ENCODE measurements at places on chromosomes 3 and 15.

DNA sequence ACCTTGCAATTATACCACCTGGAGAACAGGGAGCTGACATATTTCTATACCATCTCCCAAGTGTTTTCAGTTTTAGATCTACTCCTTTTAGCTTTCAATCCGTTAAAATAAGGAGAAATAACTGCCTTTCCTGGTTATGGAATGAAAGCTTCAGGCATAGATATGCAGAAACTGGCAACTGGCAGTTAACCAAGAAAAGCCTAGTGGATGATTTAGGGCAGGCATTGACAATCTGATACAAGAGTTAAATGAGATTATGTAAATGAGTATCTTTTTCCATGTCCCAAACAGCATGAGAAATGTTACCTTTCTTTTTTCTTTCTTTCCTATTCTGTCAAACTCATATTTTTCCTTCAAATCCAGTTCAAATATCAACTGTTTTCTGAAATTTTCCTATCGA, 689.1 kb upstream of the DPPA4 start:
- DNase-seq, result no peak

DNA sequence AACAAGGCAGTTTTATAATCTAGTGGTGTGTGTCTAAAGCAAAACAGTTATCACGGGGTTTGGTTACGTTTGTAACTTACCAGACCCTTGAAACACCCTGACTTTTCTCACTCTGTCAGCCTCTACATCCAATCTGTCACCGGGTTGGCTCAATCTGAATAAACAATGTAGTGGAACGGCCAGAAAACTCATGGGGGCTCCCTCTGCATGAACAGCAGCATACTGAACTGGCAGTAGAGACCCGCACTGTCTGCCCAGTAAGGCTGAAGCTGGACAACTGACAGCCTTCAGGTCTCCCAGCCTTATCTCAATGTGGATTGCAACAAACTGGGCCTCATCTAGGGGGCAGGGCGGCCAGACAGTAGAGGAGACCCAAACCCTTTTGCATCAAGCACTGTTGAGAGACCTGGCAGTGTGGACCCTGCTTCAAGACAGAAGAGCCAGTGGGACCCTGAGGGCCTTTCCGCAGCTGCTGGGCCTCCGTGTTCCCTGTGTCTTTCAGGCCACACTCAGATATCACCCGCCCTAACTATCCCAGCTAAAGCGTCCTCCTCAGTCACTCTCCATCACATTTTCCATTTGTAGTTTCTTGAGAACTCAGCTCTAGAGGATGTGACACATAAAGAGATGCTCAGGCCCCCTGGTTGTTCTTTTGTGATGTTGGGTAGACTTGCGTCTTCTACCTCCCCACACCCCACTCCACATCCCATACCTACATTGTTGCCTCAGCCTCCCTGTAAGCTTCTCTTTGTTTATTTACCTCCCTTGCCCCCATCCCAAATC, 181.2 kb upstream of the NR2E3 start:
- peak; percentile 40 for DNase-seq

GRCh38 chr3:28334552-28334951, 14.0 kb upstream of the ZCWPW2 start:
- DNase-seq, result no peak

DNA sequence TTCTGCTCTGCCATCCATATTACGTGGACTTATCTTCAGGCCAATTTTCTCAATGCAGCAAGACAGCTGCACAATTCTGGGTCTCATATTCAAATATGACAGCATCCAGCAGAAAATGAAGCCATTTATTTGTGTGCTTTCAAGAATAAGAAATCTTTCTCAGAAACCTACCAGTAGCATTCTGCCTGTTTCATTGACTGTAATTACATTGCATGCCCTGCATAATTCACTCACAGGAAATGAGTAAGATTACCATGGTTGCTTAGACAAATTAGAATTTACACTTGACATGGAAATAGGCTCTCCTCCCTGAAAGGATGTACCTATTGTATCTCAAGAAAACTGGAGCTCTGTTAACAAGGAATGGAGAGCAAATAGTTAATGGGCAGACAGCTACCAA, 346.6 kb upstream of the DCBLD2 start:
- DNase-seq, result no peak

- no peak for DNase-seq
Measured at GRCh38 chr15:41804916-41805666, 22.8 kb upstream of the JMJD7 start.

DNA sequence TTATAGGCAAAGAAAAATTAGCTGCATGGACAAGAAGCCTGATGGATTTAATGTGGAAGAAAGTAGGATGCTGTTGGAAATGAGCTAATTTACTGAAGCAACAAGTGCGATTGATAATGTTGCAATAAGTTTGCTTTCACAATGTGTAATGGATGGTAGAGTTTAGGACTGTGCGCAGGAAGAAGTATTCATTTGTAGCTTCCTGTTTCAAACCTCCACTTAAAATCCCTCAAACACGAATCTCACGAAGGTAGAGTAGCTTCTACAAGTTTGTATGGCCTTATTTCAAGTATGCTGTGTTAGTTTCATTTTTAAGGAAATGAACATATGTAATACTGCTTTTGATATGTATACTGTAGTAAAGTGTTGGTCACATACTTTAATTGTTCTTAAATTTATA, 42.3 kb downstream of the KCNH8 start:
- no peak for DNase-seq

DNA sequence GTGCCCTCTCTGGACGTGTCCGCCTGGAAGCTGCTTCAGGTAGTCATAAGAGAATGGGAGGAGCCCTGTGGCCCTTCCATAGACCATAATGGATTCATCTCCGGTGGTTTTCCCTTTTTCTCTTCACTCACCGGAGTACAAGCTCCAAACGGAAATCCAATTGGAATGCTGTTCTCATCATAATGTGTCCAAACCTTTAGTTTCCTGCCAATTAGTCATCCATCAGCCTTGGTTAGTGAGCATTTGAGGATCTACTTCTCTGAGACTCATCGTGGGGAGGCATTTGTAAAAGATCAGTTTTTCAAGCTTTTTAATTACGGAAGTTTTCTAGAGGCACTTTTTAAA, 34.9 kb downstream of the ABHD2 start:
- no peak for DNase-seq

GRCh38 chr3:182464513-182465145, 328.7 kb upstream of the ATP11B start:
- DNase-seq, result no peak

GRCh38 chr3:152396867-152397266, 128.1 kb downstream of the MBNL1 start:
- no peak for DNase-seq

DNA sequence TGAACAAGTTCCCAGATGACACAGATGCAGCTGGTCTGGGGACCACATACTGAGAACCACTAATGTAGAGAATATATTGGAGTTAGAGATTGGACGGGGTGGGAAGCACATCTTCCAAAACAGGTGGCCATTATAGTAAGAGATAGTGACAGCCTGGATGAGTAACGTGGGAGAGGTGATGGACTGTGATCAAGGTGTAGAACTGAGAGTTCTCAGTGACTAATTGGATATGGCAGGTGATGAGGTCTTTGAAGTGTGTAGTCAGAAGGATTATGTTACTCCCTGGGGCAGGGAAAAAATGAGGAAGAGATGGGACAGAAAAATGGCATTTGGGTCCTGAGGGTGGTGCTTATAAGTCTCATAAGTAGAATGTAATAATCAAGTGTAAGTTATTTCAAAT, 66.6 kb downstream of the KCNMB2 start:
- no peak for DNase-seq

DNA sequence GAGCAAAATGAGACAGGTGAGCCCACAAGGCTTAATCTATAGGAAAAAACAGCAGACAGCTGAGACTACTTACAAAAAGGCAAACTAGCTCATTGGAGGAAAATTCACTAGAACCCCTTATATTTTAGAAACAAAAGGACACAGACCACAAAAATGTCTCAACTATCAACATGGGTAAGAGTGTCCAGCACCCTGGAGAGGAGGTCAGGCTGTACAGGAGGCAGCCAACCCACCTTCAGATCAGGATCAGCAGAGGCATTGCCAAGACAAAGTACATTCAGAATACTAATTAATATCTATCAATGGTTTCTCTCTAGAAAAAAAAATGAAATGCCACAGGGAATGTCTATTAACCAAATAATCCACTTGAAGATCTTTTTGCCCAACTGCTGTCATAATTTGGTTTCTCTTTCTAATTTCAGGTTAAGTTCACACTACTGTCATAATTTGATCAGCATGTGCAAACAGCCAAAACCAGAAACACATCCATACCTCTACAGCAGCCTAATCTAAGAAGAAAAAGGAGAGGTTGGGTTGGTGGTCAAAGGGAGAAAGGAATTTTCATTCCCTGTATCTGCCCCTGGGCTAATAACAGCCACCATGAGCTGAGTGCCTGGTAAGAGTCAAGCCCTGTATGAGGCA, 26.0 kb upstream of the THBS1 start:
- DNase-seq, result no peak

GRCh38 chr15:62940755-62941361, 101.7 kb upstream of the TPM1 start:
- DNase-seq, result peak; percentile 44

GRCh38 chr3:148150141-148150540, 547.6 kb upstream of the AGTR1 start:
- DNase-seq, result no peak

DNA sequence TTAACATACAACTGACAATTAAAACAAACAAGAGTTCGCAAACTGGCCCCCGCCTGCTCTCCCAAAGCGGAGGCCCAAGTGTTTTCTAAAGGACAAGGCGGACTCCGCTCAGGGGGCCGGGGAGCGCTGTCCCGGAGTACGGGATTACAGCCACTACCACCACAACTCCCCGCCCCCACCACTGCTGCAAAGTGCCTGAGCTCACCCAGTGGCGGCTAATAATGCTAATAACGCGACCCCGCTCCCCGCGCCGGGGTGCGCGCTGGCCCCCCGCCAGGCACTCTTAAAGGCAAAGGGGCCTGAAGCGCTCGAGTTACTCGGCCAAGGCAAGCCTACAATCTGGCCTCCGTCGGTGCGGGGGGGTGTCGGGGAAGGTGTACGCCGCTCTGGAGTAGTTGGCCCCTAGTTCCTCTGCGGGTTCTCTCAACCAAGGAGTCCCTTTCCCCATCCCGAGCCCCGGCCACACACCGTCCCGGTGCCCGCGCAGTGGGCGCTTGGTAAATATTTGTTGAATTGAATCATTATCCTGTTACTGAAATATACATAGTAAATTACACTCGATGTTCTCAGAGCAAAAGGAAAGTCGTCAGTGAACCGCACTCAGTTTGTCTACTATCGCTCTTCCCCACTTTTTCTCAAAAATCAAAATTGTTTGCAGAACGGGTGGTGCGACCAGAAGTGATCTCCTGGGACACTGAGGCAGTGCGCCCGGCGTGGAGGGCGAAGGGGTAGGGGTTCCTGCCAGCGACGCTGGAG, 827 bp downstream of the WNT5A start:
- peak; percentile 76 for DNase-seq

- no peak for DNase-seq
Measured at GRCh38 chr3:113222451-113223086, 11.2 kb downstream of the BOC start.

DNA sequence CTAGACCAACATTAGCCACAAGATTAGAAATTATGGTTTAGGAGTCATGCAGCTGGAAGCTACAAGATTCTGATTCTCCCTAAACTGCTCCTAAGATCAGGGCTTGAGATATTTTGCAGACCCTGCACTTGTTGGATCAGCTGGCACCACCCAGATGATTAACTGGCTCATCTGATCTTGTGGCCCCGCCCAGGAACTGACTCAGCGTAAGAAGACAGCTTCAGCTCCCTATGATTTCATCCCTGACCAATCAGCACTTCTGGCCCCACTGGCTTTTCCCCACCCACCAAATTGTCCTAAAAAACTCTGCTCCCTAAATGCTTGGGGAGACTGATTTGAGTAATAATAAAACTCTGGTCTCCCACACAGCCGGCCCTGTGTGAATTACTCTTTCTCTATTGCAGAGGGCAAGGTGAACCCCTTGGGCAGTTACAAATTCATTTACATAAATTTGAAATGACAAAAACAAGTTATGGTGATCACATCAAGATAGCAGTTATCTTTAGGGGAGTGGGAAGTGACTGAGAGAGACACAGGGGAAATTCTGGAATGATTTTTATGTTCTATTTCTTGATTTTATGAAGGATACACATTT, 76.5 kb downstream of the CD200R1L start:
- peak; percentile 37 for DNase-seq

DNA sequence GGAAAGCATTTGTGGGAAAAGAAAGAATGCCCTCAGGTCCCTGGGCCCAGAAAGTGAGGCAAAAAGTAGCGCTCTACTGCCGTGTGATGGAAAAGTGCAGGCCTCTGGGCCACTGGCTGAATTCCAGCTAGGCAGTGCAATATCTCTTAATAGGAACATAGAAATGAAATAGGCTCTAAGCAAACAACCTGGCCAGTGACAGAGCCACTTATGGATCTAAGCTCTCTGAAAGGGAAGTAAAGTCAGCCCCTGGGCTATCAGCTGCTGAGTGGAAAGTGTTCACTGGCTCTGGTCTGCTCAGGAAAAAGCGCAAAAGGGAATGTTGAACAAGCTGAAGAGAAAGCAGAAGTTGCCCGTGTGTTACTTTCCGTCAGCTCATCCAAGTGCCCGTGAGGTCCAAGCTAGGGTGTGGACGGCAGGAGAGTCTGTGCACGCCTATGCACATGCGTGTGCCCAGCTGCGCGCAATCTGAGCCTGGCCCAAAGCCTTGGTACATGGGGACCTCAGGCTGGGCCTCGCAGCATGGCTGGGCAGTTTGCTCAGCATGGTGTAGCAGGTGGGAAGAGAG, 74.0 kb upstream of the RAD18 start:
- DNase-seq, result no peak

GRCh38 chr3:148373961-148374360, 323.7 kb upstream of the AGTR1 start:
- no peak for DNase-seq

DNA sequence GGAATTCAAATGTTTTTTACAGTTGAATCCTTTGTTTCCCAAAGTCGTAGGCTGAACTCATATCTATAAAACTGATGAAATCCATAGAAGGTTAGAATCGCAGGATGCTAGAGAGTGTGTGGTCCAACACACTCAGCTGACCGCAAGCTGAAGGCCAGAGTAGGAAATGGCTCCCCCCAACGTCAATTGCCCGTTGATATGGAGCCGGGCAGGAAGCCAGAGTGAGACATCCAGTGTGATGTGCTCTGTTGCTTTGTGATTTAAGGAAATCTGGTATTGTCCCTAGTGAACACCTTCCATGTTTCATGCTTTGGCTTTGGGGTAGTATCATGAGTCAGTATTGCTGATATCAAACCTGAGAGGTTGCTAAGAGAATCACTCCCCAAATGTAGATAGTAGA, 5.8 kb upstream of the MEX3B start:
- DNase-seq, result no peak

DNA sequence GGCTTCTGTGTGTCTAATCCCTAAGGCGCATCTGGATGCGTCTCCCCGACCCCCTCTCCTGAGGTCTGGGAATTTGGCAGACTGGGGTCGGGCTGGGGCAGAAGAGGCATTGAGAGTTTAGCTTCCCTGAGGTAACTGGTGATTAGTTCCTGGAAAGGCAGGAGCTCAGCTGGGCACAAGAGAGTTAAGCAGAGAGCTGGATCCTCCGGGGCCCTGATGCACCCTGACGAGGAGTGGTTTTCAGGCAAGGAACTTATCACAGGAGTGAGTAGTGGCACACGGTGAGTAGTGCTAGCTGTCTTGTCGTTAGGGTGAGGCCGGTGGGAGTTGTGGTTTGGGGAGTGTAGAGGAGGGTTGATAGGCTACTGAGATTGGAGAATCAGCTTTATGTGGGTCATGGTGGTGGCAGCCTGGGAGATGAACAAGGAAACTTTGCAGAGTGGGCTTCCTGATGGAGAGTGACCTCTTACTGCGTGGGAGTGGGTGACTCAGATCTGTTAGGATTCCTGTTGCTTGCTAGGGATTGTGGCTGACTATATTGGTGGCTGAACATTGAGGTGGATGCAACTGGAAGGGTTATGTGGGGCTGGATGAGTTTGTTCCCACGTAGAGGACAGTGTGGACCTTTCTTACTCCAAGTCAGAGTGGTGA, 897 bp downstream of the RAD54L2 start:
- peak; percentile 55 for DNase-seq

Measured in ELF-1 (cell line).